ENCODE measurements at places on chromosomes 16 and 17. TPM values are rescaled to one million over a fixed set of nuclear protein-coding genes. Genes with fewer than 3 reads are reported as not detected.

SECTM1 gene
- 12.6 TPM for total RNA-seq

DNA sequence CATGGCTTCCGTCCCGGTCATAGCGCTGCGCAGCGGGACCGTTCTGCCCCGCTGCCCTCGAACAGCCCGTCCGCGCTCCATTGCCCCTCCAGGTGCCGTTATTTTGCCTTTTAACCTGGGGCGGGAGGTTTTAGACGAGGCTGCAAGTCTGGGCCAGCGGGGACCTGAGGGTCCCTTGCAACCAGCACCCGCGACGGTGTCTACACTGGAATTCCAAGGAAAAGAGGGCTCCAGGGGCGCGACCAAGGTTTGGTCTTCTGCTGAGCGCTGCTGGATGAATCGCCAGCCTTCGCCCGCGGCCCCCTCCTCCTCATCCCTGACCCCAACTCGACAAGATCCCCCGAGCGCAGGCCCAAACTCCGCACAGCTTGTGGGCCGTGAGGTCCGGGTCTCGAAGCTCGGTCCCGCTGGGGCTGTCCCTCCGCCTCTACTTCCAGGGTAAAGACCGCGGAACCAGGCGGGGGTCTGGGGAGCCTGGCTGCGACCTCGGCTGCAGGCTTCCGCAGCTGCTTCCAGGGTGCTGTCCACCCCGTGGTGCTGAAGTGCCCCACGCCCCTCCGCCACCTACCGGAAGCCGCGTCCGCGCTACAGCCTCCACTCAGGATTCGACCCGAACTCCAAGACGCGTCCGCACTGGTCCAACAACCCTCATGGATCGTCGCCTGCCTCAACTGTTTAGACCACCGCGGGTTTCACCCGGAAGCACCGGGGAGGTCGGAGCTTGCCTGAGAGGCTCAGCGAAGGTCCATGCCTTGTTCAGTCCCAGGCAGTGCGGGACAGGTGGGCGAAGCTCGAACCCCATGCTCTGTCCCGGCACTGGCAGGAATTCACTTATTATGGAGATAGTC lies 10.1 kb upstream of the CA4 start:
- peak; percentile 80 for DNase-seq

DNA sequence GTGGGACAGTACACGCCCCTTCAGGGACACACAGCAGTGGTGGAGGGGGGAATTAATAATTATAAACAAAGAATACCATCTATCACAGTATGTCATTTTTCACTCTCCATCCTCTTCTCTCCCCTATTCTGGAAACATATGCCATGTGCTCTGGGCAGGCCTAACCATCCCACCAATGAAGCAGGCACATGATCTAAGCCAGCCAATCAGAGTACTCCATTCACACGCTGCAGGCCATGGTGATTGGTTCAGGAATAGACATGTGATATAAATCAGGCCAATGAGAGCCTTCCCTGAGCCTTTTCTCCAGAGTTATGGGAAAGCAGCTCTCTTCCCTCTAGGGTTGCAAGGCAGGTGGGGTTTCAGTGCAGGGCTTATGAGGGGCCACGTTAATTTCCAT lies 36.5 kb downstream of the GSG1L start:
- no peak for DNase-seq

GRCh38 chr17:1736348-1737281 lies 6.1 kb upstream of the SERPINF2 start:
- DNase-seq: peak; percentile 53

DNA sequence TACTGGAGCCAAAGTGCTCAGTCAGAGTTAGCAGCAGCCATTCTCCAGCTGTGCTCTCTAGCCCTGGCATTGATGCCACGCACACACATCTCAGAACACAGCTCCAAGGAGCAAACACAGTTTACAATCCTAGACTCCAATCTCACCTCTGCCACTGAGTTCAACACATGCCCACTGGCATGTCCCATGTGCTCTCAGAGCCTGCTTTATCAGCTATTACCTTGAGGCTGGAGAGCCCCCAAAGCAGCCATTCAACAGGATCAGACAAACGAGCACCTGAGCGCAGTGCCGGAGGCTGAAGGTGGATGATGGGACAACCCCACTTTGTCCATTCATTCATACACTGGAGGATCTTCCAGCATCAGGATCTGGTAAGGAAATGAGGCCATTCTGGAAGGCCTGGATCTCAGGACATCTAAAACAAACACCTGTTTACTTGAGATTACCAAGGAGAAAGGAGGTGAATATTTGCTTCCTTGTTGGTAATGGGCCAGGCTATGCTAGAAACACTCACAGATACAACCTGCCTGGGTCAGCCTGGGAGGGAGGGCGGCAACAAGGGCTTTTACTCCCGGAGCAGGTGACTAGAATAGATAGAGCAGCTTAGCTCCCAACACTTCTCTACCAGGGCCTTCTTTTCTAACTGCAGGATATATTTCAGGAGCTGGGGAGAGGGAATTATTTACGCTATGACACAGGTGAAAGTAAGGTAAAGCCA lies 25.4 kb downstream of the RANBP10 start:
- no peak for DNase-seq

DNA sequence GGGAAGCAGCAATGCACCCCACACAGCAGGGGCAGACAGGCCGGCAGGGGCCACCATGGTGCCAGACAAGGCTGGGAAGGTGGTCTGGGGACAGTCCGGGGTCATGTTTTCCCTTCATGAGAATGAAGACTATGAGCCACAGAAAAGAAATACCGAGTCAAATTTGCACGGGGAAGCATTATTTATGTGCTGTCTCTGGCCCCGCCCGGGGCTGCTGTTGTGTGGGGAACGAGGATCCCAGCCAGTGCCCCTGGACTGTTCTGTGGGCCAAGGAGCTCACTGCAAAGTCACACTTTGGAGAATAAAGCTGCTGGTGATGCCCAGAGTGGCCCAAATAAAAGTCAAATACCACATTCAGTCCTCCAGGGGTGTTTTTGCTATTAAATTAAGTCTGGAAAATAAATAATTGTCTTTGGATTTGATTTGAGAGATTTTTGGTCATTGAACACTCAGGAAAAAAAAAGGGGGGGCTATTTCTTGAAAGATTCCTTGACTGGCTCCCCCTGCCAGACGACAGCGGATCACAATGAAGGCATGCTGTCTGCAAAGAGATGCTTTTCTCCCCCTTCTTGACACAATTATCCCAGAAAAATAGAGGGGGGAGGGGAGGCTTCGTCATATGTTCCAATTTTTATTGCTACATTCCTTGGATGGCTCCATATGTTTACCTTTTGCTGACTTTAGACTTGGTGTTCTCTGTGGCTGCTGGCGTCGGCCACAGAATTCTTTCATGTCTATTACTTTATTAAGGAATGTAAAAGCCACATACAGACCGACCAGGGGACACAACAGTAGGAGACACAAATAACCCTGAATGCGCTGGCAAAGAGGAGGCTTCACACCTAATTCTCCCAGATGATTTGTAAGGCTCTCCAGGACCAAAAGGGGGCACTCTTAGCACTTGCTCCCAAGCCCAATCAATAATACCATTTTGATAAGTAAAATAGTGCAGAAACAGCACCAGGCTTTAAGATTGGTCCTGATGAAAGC lies 27.1 kb upstream of the ANKFN1 start:
- DNase-seq: peak; percentile 2

Data from activated T-cell treated with anti-CD3 and anti-CD28 coated beads, Interleukin-2, amount 50 U/mL, for 72 hours (primary cell).